Colonic mucosa (tissue), 4 donors: ENCODE measurements at places on chromosomes 3 and 15. TPM values are rescaled to one million over a fixed set of nuclear protein-coding genes. Genes with fewer than 3 reads are reported as not detected.

The IMPG2 gene
- not detected for total RNA-seq

The WDR93 gene
- not detected for total RNA-seq

DNA sequence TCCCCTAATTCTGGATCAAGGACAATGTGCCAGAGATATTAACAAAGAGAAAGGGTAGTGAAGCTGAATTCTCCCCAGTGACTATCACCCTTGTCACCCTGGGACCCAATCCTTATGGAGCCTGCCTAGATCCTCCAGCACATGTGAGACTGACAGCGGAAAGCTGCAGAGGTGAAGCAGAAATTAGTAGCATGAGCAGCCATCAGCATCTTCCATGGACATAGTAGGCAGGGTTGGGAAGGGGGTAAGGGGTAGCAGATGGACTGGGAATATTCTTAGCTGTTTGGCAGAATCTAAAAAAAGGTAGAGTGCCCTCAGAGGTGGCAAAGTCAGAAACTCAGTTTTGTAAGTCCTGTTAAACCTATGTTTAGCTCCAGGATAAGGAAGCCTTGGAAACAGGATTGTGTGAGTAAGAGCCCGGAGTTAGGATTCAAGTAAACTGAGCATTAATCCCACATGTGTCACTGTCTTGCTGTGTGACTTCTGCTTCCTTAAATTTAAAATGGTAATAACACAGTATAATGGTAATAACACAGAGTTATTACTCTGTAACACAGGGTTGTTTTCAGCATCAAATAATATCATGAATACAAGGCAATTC is 14.5 kb downstream of the GOLIM4 start:
- H3K27ac ChIP-seq, result no peak overlapping the region
- H3K36me3 ChIP-seq, result no peaks in the 10 kb centered on the region
- H3K27me3 ChIP-seq, result no peaks in the 10 kb centered on the region
- H3K4me3 ChIP-seq, result no peak overlapping the region
- no peaks in the 10 kb centered on the region for H3K4me1 ChIP-seq

- H3K36me3 ChIP-seq, result no peaks in the 10 kb centered on the region
- no peaks in the 10 kb centered on the region for H3K4me1 ChIP-seq
- DNase-seq, result no peak
- H3K27me3 ChIP-seq, result no peaks in the 10 kb centered on the region
- no peak overlapping the region for H3K27ac ChIP-seq
Measured at GRCh38 chr3:17302774-17303173, 418.0 kb downstream of the PLCL2 start.

- peaks cover 3% of the 10 kb centered on the region for H3K4me1 ChIP-seq
- H3K27me3 ChIP-seq, result peaks cover 84% of the 10 kb centered on the region
- no peak overlapping the region for H3K4me3 ChIP-seq
- DNase-seq, result peak; percentile 82
- no peak overlapping the region for H3K27ac ChIP-seq
- H3K36me3 ChIP-seq, result no peaks in the 10 kb centered on the region
Measured at GRCh38 chr3:181709537-181710279, 2.0 kb upstream of the SOX2 start.

DNA sequence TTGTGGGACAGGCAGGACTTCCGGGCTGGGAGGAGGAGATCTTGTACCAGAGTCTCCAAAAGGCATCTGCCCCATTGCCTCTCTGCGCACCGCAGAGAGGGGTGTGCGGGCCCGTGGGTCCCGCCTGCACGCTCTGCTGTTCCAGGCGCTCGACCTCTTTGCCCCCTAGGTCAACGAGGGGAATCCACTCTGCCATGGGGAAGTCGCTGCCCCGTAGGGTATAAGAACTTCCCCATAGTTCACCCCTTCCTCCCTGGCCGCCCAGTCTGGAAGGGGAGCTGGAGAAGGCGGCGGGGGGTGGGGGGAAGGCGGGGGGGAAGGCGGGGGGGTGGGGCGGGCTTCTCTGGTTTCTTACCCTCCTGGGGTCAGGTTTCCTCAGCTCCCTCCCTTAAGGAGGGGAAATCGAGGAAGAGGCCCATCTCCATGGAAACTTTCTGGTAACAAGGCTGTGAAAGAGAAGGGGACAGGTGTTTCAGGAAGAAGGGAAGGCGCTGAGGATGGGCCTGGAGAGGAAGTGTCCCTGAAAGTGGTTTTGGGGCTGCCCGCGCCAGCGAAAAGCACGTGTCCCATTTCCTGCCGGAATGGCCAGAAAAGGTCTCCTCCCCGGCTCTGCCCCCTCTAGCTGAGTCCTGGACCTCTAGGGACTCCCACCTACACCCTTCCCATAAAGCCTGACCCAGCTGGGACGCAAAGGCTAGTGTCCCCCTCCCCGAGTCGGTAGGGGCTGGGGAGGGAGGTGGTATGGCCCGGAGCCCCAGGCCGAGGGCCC is 27.5 kb downstream of the NR1I2 start:
- H3K4me3 ChIP-seq, result peak overlapping the region; percentile 34
- H3K27me3 ChIP-seq, result no peaks in the 10 kb centered on the region
- DNase-seq, result no peak

DNA sequence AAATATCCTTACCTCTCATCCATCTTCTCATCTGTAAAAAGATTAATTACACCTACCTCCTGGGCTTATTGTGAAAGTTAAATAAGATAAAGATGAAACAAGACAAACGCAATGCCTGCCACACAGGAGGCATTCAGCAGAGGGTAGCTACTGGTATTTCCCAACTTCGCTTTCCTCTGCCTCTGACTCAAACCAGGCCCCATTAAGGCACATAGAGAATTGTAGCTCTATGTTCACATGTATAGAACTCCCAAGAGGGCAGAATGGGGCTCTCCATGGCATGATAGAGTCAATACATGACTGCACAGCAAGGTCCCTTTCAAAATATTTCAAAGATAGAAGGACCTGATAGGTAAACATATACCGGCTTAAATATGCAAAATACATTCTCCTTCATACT is 1.4 kb downstream of the LYSMD2 start:
- peak; percentile 16 for DNase-seq
- no peaks in the 10 kb centered on the region for H3K27me3 ChIP-seq
- H3K4me3 ChIP-seq, result peak overlapping the region; percentile 70
- H3K36me3 ChIP-seq, result no peaks in the 10 kb centered on the region
- H3K4me1 ChIP-seq, result peaks cover 3% of the 10 kb centered on the region
- peak overlapping the region; percentile 75 for H3K27ac ChIP-seq
